Activated naive CD8-positive, alpha-beta T cell treated with anti-CD3 and anti-CD28 coated beads, Interleukin-2, amount 10 ng/mL, durations not matched to agents 7 days and 5 days (primary cell): ENCODE measurements at places on chromosomes 3 and 15. TPM values are rescaled to one million over a fixed set of nuclear protein-coding genes. Genes with fewer than 3 reads are reported as not detected.

- H3K4me3 ChIP-seq = no peak overlapping the region
- no peak for DNase-seq
- no peaks in the 10 kb centered on the region for H3K36me3 ChIP-seq
- peaks cover 17% of the 10 kb centered on the region for H3K4me1 ChIP-seq
- H3K27ac ChIP-seq = no peak overlapping the region
These were observed 129.1 kb downstream of the RAP2B start for GRCh38 chr3:153291059-153291685.

DNA sequence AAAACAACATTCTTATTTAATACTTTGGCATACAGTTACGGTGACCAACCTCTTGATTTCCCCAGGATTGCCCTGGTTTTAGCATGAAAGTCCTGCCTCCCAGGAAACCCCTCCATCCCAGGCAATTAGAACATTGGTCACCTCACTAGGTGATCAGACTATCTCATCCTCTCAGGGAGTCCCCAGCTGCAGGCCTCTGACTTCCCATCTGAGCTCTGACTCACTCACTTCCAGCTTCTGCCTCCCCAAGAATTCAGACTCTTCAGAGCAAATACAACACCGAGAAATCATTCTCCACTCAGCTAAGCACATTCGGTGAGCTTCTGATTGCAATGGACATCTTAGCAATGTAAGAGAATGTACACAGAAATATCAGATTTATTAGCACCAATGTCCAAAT is 92.4 kb upstream of the HES1 start:
- H3K27me3 ChIP-seq = peaks cover 8% of the 10 kb centered on the region
- H3K4me3 ChIP-seq = no peak overlapping the region
- DNase-seq = no peak
- H3K36me3 ChIP-seq = no peaks in the 10 kb centered on the region
- no peak overlapping the region for H3K27ac ChIP-seq

Gene TEX55
- not detected for total RNA-seq

Gene CCK
- total RNA-seq = not detected

GRCh38 chr3:123678108-123678511 is 93.3 kb upstream of the HACD2 start:
- no peak for DNase-seq
- no peak overlapping the region for H3K4me3 ChIP-seq
- H3K4me1 ChIP-seq = no peaks in the 10 kb centered on the region

Gene COL7A1
- 1.6 TPM for total RNA-seq
